ENCODE measurements at places on chromosomes 5 and 9. TPM values are rescaled to one million over a fixed set of nuclear protein-coding genes. Genes with fewer than 3 reads are reported as not detected.

GRCh38 chr5:32076699-32077695, 97.1 kb downstream of the GOLPH3 start:
- peak; percentile 10 for DNase-seq

- peak; percentile 48 for DNase-seq
Measured at GRCh38 chr5:38780945-38781344, 64.9 kb upstream of the OSMR start.

The CNTFR gene
- polyA plus RNA-seq, result not detected

DNA sequence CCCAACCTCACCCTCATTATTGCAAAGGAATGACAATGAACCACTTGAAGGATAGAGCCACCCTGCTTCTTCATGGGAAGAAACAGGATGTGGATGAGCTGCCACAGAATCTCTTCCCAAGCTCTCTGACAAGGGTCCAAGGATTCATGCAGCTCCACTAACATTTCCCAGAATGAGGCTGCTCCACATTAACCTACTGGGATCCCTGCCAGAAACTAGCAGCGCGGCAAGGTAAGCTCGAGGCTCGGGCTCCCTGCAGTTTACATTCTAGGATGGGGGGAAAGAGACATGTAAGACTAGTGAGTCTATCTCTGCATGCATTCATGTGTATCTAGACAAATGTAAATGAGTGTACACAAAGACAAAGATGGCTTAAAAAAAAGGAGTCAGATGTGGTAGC, 12.1 kb downstream of the DCAF12 start:
- DNase-seq, result no peak

The FOXD4L4 gene
- polyA plus RNA-seq, result not detected

The SPRY4 gene
- 8.7 TPM for polyA plus RNA-seq

GRCh38 chr9:111599092-111599954, at the start of gene PTGR1:
Gene PTGR1, minus strand, starts transcription at chr9:111599647. Its CDS starts 2,225 bp downstream, at chr9:111597422.
- peak; percentile 73 for DNase-seq

Data from AG04450 (cell line).